ENCODE measurements at places on chromosomes 7 and 10.

- peak; percentile 66 for DNase-seq
Observed at GRCh38 chr10:126387041-126387921, 996 bp downstream of the ADAM12 start.

- peak; percentile 38 for DNase-seq
Observed at GRCh38 chr10:42984761-42985325, 92.0 kb upstream of the RET start.

GRCh38 chr10:106660550-106660949, 504.0 kb downstream of the SORCS1 start:
- DNase-seq = no peak

- DNase-seq = no peak
Observed at GRCh38 chr10:59741048-59741447, 12.2 kb downstream of the MRLN start.

DNA sequence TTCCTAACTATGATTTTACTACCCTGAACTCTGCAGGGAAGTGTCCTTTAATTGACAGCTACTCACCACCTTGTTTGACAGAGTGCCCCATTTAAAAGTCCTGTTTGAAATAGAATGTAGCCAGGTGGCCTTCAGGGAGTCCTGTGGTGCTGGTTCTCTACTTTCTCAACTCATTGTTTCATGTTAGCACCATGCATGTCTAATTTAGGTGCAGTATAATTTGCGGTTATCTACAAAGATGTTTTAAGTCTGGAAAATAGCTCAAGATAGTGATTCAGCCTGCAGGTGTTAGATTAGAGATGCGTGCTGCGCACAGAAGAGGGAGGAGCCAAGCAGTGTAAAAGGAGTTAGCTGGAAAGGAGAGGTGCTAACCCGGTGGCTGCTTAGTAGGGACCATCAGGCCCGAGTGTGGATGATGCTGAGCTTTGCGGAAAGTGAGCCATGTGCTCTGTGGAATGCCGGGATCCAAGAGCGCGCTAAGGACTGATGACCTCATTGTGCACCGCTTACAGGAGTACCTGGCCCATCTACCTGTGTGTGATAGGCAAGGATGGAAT, 1.2 kb downstream of the CCM2 start:
- DNase-seq = no peak

GRCh38 chr7:83347945-83348444, 185.3 kb upstream of the PCLO start:
- no peak for DNase-seq

DNA sequence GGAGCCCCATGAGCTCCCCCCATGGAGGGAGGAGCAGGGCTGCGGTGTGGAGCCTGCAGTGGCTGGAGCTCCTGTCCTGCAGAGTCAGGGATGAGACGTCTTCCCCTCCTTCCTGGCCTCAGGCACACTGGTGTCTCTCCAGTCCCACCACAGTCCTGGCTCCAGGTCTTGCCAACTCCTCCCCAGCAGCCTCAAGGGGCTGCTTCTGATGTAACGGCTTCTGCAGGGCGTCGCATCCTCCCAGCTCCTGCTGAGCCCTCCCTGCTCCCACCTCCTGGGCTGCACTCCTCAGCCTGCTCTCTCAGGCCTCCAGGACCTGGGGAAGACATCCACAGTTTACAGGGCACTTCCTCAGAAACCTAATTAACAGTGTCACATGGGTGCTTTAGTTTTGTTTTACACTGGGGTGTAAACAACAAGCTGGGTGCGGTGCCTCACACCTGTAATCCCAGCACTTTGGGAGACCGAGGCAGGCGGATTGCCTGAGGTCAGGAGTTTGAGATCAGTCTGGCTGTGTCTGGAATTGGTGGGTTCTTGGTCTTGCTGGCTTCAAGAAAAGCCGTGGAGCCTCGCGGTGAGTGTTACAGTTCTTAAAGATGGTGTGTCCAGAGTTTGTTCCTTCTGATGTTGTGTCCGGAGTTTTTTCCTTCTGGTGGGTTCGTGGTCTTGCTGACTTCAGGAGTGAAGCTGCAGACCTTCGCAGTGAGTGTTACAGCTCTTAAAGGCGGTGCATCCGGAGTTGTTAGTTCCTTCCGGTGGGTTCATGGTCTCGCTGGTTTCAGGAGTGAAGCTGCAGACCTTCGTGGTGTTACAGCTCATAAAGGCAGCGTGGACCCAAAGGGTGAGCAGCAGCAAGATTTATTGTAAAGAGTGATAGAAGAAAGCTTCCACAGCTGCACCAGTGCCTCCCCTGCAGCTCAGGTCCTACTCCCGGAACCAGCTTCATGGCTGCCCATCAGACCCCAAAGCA, 95.0 kb downstream of the PAXIP1 start:
- no peak for DNase-seq

GRCh38 chr7:158020706-158021095, 566.9 kb downstream of the PTPRN2 start:
- DNase-seq = peak; percentile 16

GRCh38 chr10:110746254-110746826, 102.2 kb downstream of the RBM20 start:
- DNase-seq = peak; percentile 59

DNA sequence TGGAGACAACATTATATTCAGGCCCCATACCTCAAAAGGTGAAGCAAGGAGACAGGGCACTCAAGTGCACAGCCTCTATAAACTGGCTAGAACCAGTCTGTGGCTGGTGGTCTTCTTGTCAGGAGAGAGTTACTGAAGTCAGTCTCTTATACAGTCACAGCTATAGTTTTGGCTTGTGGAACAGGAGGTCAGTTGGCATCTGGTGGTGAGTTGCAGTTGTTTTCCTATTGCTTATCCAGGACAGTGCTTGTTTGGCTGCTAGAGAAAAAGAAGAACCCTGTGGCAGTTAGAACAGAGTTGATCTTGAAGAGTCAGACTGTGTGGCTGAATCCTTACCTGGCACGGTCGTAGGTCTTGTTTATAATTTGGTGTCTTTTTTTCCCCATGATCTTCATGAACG, 17.3 kb downstream of the CCM2 start:
- no peak for DNase-seq

DNA sequence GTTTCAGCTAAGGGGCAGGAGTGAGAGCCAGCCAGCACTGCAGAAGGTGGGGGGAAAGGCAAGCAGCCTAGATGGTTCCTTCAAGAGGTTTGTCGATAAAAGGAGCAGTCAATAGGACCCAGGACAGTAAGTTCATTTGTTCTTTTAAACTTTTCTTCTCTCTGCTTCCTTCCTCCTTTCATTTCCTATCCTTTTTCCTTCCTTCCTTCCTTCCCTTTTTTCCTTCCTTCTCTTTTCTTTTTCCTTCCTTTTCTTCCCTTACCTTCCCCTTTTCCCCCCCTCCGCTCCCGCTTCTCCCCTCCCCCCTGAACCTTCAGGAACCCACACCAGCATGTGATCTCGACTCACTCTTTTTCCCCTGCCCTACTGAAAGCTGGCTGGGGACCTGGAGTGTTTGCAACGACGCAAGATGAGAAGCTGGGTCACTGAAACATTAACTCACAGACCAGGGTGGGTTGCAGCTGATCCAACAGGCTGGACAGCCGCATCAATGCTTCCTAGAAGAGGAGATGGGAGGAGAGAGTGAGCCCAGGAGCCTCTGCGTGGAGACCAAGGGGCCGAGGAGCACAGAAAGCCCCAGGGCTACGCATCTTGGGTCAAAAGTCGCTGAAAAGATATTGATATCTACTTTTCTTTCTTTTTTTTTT, 103.4 kb upstream of the SDK1 start:
- no peak for DNase-seq

DNA sequence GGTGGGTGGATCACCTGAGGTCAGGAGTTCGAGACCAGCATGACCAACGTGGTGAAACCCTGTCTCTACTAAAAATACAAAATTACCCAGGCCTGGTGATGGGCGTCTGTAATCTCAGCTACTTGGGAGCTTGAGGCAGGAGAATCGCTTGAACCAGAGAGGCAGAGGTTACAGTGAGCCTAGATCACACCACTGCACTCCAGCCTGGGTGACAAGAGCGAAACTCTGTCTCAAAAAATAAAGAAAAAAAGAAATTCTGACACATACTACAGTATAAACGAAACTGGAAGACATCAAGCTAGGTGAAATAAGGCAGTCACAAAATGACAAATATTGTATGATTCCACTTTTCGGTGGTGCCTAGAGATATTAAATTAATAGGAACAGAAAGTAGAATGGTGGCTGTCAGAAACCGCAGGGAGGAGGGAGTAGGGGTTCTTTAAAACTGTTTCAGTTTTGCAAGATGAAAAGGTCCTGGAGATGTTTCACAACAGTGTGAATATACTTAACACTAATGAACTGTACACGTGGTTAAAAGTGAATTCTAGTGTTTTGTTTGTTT, 23.2 kb downstream of the PILRA start:
- DNase-seq = no peak

GRCh38 chr10:61814160-61814559, 87.3 kb upstream of the ARID5B start:
- no peak for DNase-seq
